Mesenteric fat pad (tissue), 1 donor: ENCODE measurements at places on chromosomes 5 and 9. TPM values are rescaled to one million over a fixed set of nuclear protein-coding genes. Genes with fewer than 3 reads are reported as not detected.

GRCh38 chr5:169146158-169146557 is 154.8 kb downstream of the SLIT3 start:
- DNase-seq: no peak

- peak; percentile 83 for DNase-seq
Observed at GRCh38 chr5:1319436-1320256, 24.8 kb upstream of the TERT start.

DNA sequence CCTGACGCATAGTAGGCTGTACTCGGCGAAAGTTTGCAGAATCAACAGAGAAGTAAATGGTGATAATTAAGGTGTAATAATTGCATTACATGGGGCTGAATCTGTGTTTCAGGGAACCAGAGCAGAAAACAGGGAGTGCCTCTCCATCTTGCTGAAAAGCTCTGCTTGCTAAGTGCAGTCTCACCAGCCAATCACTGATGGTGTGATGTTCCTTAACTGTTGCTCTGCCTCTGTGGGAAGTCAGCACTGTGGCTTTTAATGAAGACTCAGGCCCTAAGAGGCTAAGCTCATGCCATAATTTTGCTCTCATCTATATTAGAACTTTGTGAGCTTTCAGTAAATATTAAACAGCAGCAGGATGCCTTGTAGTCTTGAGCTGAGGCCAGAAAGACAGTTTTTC is 4.5 kb downstream of the PHF24 start:
- no peak for DNase-seq

DNA sequence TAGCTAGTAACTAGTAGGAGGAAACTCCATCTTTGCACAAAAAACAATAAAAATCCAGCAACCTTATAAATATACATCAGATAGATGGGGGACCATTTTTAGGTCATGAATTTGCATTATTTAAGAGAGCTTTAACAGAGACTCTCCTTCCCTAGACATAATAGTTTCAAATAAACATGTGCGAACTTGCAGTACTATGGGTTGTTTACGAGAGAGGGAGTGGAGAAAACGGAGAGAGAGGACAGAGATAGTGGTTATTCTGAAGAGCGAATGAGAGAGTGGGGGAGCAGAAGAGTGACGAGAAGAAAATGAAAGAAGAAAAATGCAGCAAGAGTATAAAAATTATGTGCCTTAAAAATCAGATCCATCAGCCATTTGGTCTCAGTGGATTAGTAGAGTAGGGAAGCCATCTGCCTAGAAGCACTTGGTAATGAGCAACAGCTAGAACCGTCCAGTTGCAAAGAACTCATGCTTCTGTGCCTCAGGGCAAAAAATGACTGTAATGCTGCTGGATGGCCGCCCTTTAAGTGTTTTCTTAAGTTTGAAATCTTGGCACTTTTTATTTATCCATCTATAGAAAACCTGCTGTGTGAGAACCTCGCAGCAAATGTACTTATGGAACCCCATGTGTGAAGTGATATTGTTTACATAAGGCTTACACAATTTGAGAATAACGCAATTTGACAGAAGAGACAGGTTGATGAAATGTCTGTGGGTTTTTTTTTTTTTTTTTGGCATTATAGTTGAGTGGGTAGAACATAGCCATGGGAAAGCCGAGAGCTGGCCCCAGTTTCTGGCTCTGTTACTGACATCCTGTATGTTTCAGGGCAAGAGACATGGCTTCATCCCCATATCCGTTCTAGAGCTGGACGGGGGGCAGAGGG is 95.6 kb upstream of the ZNF608 start:
- no peak for DNase-seq

- DNase-seq: no peak
Observed at GRCh38 chr9:121674017-121674416, 22.6 kb downstream of the DAB2IP start.

DNA sequence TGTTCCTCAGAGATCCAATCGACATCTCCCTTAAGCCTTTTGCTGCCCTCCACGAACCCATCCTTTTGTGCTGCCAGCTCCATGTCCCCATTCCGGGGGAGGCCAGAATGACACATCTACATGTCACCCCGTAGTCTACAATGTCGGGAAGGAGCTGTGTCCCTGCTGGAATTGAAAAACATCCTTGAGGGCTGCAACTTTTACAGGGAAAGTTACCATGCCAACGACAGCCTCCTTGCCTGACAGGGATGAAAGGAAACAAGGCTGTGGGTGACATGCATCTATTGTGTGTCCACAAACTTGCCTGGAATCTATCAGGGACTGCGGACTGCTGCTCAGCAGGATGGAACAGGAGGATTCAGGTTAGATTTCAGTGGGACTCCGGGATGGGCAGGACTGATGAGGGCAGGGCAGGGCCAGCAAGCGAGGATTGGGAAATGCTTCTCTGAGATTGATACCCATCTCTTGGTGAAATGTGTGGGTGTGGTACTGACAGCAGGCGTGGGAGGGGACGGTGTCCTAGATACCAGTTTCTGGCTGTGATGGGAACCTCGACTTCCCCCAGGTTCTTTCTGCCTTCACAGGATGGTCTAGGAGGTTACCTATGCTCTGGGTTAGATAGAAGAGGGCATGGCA is 25.5 kb downstream of the EGR1 start:
- peak; percentile 45 for DNase-seq

DNA sequence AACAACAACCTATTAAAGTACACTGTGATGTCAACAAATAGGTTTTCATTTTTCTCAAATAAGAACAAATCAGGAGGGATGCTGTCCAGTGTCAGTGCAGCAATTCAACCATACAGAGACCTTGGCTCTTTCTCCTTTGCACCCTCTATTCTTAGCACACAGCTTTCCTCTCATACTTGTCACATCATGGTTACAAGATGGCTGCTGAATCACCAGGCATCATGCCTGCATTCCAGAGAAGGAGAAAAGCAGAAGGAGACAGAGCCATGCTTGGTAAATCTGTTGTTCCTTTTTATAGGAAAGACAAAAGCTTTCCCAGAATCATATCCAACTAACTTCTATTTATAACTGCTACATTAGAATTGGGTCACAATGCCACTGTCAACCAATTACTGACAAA is 124.7 kb upstream of the VLDLR start:
- no peak for DNase-seq

GRCh38 chr9:121819428-121820231 is 168.2 kb downstream of the DAB2IP start:
- peak; percentile 73 for DNase-seq

- DNase-seq: no peak
Observed at GRCh38 chr5:31854181-31855133, 215.5 kb downstream of the PDZD2 start.

DNA sequence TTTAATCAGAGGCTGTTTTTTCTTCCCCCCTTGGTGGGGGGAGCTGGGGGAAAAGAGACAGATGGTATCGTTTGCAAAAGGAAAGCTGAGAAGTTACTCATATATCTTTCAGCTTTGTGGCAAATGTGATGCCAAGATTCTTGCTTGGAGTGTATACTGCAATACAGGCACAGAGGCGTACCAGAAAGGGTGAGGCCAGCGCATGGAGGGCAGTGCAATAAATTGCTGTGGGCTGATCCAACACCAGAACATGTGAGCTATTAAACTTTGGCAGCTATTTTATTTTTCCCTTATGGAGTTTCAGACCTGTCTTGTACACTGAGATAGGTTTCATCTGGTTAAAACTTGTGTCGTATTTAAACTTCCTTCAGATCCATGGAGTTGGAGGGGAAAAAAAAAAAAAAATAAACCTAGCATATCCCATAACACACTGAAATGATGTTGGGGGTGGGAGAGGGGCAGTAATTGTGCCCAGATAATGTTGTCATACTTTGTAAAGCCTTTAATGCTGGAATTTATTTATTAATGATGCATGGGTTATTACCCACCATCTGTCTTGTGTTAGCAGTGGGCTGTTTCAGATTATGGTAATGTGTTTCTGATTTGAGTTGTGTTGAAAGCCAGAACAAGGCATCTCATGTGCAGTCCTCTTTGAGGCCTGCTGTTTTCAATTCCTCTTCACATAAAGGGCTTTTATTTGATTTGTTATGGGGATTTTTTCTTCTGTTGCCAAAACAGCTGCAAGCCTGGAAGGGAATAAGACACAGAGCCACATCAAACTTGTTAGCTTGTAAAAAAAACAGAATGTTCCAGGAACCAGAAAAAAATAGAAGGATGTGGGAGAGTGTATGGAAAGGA is 891.3 kb downstream of the TLE1 start:
- no peak for DNase-seq

DNA sequence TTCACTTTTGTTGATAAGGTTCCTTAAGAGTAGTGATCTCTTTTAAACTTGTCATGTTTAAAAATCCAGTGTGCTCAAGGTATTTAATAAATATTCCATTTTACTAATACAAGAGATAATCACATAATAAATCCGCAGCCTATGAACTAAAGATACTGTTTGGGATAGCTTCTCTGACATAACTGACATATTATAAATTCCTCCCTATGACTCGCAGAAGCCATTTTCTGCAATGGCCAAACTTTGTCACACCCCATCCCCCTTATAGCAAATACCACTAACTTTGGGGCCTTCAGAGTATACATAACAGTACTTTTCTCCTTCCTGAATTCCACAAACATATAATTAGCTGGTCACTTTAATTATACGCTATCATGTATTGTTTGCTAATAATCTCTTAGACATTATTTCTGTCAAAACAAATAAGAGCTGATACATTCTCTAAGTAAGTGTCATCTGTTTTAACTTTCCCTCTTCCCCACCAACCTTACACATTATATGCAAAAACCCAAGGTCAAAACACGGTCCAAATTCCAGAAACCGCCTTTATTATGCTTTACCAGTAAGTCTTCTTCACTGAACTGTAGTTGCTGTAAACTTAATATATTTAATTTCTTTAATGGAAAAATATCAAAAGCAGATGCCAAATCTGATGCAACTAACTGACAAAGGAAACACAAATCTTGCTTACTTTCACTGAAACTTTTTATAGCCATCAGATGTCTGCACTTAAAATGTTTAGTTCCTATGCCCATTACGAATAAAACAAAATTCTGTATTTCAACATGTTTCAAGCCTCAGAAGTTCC is 971 bp downstream of the TMEM267 start:
- no peak for DNase-seq

- DNase-seq: no peak
Observed at GRCh38 chr5:35436400-35437057, 181.1 kb upstream of the SPEF2 start.

DNA sequence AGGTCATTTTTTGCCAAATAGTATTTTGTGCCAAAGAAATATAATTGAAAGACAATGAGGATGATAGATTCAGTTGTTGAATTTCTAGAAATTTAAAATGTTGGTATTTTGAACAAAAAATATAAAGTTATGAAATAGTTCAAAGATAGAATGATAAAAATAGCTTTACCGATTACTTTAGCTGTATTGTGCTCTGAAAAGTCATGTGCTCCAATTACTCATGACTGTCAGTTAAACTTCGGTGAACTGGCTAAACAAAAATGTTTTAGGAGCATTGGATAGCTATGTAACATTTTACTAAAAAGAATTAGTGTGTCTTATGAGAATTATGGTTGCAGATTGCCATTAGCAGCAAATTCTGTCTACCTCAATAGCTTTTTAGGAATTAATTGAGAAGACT is 177.3 kb upstream of the VCAN start:
- DNase-seq: no peak

DNA sequence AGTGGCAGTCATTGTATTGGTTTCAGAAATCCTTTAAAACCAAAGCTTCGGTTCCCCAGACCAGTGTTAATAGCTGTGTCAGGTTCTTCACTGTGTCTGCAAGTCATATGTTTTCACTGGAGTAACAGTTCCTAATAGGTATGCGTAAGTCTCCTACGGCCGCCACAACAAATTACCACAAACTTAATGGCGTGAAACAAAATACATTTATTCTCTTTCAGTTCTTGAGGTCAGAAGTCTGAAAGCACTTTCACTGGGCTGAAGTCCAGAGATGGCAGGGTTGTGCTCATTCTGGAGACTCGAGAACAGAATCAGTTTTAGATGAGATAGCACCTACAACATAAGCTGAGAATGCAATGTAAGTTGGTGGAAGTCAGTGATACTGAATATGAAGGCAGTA is 556.2 kb downstream of the TLE4 start:
- DNase-seq: no peak

GRCh38 chr5:112594095-112594850 is 143.4 kb upstream of the APC start:
- no peak for DNase-seq

GRCh38 chr9:101114317-101114716 is 85.8 kb downstream of the PLPPR1 start:
- no peak for DNase-seq

GRCh38 chr5:38758774-38759600 is 86.8 kb upstream of the OSMR start:
- no peak for DNase-seq

GRCh38 chr5:61941637-61942036 is 364.4 kb upstream of the KIF2A start:
- DNase-seq: no peak

- no peak for DNase-seq
Observed at GRCh38 chr9:136339958-136340310, 12.6 kb downstream of the GPSM1 start.

DNA sequence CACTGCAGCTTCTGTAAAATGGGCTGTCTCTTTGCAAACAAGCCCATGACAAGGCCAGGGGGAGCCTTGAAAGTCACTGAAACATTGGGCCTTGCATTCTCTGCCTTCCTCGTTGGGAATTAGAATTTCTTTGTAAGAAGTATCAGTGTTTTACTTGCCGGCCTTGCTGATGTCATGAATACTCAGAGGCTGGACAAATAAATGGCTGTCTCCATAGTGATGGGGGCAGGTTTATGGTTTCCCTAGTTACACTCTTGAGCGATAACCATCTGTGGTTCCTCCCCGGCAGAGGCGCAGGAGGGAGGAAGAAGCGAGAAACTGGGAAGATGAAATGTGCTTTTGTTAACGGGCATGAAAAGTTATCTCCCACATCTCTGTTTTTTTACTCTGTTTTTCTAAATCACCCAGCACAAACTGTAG is 272.7 kb upstream of the PANK3 start:
- DNase-seq: no peak

DNA sequence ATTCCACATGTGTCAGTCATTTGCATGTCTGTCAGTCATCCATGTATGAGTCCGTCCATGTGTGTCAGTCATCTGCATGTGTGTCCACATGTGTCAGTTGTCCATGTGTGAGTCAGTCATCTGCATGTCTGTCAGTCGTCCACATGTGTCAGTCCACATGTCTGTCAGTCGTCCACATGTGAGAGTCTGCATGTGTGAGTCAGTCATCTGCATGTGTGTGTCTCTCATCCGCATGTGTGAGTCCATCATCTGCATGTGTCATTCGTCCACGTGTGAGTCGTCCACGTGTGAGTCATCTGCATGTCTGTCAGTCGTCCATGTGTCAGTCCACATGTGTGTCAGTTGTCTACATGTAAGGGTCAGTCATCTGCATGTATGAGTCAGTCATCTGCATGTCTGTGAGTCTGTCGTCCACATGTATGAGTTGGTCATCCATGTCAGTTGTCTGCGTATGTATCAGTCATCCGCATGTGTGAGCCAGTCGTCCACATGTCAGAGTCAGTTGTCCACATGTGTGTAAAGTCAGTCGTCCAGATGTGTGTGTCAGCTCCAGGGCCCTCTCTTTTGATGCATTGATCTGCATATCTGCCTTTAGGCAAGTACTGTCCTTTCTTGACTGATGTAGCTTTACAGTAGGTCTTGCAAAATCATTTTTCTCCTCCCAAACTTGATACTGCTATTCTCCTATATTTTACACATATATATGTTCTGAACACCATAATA is 72.5 kb upstream of the CACNA1B start:
- DNase-seq: no peak

The ARHGEF37 gene
- total RNA-seq: 3.9 TPM

The LRRTM2 gene
- total RNA-seq: 1.3 TPM

The PPP3R2 gene
- not detected for total RNA-seq

The MAP1B gene
- total RNA-seq: 121 TPM

The DRD1 gene
- total RNA-seq: 1.1 TPM

The KIF12 gene
- 0.84 TPM for total RNA-seq

The GPR150 gene
- total RNA-seq: 0.32 TPM

The PCDHGA11 gene
- total RNA-seq: 3.1 TPM

The SV2C gene
- not detected for total RNA-seq

The PROB1 gene
- total RNA-seq: 2.1 TPM
